ENCODE measurements at places on chromosomes 6 and 20.
A peak's percentile ranks its signal among the peaks of the same experiment; 100 is the strongest.

DNA sequence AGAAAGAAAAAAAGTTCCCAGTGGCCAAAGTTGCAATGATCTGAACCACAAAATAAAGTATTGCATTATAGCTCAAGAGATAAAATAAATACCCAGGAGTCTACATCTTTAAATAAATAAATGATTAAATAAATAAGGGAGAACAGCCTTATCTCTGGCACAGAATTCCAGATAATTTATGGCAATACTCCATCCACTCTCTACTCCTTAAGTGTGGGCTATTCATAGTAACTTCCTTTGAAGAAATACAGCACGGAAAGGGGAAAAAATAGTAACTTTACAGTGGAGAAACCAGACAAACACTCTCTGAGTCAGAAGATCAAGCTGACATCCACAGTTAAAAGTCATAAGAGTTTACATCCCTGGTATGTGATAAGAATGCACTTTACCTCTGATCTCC is 11.6 kb downstream of the AURKA start:
- no peak for DNase-seq

DNA sequence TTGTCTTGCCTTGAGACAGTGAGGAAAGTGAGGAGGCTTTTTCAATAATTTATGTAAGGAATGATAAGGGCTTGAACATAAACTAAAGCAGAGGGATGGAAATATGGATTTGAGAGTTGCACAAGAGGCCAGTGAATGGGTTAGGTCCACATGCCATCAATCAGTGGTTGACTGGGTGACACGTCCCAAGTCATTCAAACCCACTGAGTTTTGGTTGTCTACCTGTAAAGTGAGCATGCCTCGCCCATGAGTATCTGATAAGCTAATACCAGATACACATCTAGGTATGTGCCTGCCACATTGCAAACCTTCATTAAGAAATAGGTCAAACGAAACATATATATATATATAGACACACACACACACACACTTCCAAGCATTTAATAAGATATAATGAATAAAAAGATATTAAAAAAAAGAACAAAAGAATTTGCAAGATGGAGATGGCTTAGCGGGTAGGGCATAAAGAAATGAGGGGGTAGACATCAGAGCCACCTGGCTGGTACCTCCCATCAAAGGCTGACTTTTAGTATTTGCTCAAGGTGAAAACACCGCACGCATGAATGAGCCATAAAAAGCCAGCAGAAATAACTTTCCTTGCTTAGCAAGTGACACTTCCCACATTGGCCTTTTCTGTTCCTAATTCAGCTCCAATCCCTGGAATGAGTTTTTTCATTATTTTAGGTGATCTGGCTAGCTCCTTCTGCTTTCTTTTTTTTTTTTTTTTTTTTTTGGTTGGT is 109.1 kb upstream of the GGTLC1 start:
- DNase-seq: no peak

- peak; percentile 27 for DNase-seq
Observed at GRCh38 chr20:3658716-3659491, 4.3 kb downstream of the GFRA4 start.

DNA sequence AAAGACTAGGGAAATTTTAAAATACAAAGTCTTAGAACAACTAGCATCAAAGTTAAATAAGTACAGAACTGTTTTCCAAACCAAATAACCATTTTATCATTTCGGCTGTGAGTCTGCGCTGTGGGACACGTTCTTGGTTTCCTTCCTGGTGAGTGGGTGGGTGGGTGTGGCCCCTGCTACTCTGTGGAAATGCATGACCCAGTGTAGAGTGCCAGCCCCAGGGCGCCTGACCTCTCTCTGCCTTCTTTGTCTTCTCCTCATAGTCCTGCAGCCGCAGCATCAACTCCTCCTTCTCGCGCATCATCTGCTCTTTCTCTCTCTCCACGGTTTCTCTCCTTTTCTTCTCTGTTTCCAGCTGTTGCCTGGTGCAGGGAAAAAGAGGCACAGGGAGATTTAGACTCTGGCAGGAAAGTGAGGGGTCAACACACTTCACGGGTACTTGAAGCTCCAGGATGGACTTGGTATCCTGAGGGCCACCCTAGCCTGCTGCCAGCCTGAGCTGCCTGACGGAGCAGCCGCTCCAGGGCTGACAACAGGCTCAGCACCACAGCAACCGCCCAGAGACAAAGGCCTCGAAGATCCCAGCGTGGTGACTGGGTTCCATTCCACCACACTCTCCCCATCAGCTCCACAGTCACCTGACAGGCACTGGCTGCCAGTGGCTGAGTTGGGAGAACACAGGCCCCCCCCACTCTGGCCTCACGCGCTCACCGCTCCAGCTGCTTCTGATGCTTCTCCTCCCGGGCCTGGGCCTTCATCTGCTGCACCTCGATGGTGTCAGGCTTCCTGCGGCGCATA is 48.4 kb downstream of the EZR start:
- no peak for DNase-seq

DNA sequence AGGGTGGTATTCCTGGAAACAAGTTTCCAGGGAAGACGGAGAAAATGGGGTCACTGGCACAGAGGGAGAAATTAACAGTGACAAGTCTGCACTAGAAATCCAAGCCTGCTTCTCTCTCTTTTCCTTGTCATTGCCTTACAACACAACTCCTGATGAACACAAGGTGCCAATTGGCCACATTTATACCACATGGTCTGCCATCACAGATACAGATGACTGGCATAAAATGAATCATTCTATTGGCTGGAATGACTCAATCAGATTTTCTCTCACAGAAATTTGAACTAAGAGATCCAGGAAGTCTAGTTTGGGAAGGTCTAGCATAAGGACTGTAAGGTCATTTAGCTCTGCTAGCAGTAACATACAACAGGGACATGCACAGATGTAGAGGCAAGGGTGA is 190.3 kb downstream of the LINC00237 start:
- no peak for DNase-seq

GRCh38 chr20:47269309-47270165 is 87.0 kb downstream of the ZMYND8 start:
- DNase-seq: no peak

DNA sequence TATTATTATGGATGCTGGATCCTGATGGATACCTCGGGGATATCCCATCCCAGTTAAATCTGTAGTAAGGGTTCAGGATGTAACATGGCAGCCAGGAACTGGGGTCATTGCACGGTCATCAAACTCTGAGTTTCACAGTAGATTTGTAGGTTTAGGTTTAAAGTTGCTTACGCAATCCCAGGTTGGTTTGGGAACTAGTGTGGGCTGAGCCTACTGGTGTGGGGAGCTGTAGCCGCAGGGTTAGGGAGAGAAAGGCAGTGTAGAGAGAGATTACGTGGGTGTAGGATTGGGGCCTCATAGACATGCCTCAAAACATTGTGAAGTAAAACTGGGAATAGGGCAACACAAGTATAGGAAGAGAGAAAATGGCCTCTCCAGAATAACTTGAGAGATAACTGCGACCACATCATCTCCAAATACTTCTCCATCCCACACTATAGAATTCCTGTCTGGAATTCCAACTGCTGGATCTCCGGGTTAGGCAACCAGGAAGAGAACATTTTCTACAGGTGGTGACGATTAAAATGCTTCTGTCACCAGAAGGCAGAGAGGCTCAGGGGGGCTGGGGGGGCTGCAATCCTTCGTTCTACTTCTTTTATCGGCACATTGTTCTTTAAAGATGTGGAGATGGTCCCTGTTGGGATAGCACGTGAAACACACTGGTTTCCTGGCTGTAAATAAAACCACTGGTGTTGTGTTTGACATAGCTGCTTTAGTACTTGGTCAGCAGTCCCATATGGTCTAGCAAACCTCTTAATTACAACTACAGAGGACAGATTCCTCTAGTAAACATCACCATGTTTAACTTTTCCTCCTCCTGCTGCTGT is 44.9 kb upstream of the TMEM170B start:
- DNase-seq: no peak

DNA sequence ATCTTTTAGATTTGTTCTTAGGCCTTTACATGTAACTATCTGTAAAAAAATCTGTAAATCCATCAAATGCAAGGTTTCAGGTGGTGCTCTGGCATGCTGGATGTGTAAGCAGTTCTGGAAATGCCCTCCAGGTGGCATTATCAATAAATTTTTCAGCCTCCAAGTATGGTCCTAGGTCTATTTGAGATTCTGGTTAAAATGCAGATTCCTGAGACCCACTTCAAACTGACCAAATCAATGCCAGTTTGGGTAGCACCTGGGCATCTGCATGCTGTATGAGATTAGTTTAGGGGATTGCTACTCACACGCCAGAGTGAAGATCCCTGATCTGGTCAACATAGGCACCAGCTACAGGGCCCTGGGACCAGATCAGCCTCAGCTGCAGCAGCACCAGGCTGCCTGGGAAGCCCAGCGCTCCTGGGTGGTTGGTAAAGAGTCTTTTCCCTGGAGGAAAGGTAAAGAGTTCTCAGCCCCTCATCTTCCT is 507.3 kb upstream of the CITED2 start:
- peak; percentile 60 for DNase-seq

DNA sequence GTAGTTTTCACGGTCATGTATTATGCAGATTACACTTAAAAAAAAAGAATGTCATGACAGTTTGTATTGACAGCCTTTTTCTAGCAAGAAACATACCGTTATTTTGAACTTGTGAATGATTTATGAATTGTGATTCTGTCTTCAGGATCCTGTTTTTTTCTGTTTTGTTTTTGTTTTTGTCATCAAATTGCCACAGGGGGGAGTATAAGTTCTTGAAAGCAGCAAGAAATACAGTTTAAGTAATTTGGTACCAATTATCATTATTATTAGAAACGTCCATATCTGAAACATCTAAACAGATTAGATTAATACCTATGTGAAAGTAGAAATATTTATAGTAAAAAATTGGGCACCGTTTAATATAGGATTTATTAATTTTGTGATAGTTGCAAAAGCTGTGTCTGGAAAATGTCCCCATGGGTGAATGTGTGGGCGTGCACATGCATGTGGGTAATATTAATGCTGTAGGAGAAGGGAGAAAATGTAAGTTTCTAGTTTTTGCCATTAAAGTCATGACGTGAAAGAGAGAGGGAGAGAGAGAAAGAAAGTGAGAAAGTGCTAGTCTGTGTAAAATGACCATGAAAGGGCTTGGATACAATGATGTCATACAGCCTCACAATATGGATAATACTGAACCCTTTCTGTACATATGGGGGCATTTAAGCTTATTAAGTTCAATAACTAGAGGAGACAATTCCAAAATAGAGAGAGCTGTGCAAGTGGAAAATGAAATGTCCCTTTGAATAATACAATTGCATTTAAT is 9.4 kb upstream of the CCN2 start:
- no peak for DNase-seq

DNA sequence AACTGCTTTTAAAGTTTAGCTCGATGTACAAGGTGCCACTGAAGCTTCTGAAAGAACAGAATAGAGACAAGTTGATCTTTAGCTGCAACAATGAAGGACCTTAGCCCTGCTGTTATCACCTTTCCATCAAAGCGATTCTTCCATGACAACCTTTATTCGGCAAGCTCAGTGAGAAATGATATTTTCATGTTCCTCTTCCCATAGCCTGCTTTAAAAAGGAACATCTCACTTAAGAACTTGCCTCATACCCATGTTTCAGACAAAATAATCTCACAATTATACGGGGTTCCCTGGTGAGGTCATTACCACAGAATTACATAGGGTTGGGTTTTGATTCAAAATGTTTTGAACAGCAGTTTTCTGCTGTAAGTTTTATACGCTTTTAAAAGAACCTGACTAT is 264.2 kb downstream of the THBS2 start:
- DNase-seq: no peak

- DNase-seq: no peak
Observed at GRCh38 chr6:86192123-86192522, 549.4 kb upstream of the SYNCRIP start.

GRCh38 chr6:35694462-35694861 is 5.7 kb upstream of the FKBP5 start:
- DNase-seq: no peak

DNA sequence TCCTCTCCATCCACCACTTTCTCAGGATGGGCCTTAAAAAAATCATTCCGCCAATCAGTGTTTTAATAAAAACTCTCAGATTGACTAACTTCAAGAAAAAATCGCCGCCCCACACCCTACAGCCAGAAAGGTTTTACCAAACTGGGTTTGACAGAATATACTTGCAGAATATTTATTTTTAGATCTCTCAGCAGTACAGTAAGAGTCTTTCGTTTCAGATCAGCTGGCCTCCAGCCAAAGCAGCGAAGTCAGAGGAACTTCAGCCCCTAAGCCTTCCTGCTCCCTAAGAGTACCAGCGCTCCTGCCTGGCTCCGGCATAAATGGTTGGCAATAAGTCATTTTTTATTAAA is 24.7 kb downstream of the TBC1D7 start:
- no peak for DNase-seq

DNA sequence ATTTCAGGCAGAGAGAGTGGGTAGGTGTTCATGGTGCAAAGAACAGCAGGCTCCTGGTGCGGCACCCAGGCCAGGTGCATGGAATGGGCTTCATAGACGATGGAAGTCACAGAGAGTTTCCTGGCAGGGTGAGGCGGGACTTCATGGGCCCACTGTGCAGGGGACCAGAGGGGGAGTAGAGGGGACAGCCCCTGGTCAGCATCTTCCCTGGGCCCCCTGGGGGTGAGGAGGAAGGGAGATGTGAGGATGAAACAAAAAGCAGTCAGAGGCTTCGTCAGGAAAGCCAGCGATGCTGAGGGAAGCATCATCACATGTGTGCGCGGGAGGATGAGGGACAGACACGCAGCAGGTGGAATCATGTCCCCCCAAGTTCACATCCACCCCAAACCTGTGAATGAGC is 2.4 kb upstream of the THBS2 start:
- no peak for DNase-seq

- no peak for DNase-seq
Observed at GRCh38 chr6:83600459-83600858, 88.1 kb downstream of the PRSS35 start.

GRCh38 chr6:17022604-17023003 is 79.2 kb upstream of the STMND1 start:
- DNase-seq: no peak

- no peak for DNase-seq
Observed at GRCh38 chr6:25217829-25218228, 61.3 kb upstream of the CARMIL1 start.

GRCh38 chr6:167479901-167480648 is 155.2 kb downstream of the TTLL2 start:
- DNase-seq: no peak

- no peak for DNase-seq
Observed at GRCh38 chr20:49306903-49307620, 29.2 kb upstream of the ZNFX1 start.

- no peak for DNase-seq
Observed at GRCh38 chr6:33410711-33411631, at the start of gene PHF1. Gene PHF1 (plus strand): TSS chr6:33411014. CDS start chr6:33412264, 1,250 bp downstream.

Data from islet precursor cell (in vitro differentiated cells).